Lower leg skin (tissue), 4 donors: ENCODE measurements at places on chromosomes 6 and 20. TPM values are rescaled to one million over a fixed set of nuclear protein-coding genes. Genes with fewer than 3 reads are reported as not detected.
A peak's percentile ranks its signal among the peaks of the same experiment; 100 is the strongest.

Gene GSTA3
- total RNA-seq = 13.3 TPM

Gene NOTCH4
- 8.9 TPM for total RNA-seq

Gene CLVS2
- 0.04 TPM for total RNA-seq

Gene CEBPB
- 190 TPM for total RNA-seq

Gene TREML2
- total RNA-seq = not detected

Gene BTNL2
- not detected for total RNA-seq

Gene EFCAB8
- not detected for total RNA-seq

Gene SLC32A1
- not detected for total RNA-seq

Gene OOEP
- total RNA-seq = not detected

Gene JPH2
- 6.9 TPM for total RNA-seq

Gene ECI2
- 31.0 TPM for total RNA-seq

Gene TDRD6
- total RNA-seq = 0.21 TPM

Gene VSTM2L
- 6.6 TPM for total RNA-seq

Gene DOK5
- not detected for total RNA-seq

Gene NOX3
- total RNA-seq = not detected

Gene SLPI
- total RNA-seq = 206 TPM

DNA sequence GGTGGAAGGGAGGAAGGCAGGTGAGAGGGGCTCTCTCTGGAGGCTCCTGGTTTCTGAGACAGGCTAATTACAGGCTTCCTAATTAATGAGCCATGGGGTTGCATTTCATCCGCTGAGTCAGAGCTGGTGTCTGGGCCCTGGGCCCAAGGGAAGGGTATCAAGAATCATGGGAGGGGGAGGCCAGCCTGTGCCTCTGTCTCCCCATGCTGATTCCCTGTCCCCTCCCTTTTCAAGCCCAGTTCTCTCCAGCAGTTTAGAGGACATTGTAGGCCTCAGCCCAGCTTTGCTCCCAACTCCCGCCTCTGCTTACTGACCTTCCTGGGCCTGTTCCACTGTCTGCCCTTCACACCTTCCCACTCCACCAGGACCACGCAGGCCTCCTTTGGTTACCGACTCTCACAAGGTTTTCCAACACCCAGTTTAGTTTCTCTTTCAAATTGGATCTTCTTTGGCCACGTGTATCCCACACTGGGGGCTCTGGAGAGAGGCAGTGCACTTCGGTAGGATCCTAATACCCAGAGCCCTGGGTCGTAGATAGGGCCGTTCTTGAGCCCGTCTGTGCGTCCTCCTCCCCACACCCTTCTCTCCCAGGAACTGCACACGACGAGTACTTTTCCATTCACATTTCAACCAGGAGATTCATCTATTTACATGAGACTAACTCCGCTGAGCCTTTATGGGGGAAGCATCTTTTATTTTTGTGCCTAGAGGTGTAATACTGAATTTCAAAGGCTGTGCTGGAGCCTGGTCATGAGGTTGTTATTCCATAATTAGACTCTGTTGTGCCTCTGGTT, 18.2 kb upstream of the AVP start:
- no peak for DNase-seq

DNA sequence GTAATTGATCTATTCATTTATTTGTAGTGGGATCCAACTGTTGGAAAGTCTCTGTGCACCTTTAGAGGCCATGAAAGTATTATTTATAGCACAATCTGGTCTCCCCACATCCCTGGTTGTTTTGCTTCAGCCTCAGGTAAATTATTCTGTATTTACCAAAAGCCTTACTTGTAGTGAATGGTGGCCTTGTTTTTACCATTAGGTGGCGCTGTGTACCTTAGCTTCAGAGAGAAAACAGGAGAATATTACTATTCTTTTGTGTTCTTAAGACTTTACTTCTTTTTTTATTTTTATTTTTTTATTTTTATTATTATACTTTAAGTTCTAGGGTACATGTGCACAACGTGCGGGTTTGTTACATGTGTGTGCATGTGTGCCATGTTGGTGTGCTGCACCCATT, 23.7 kb downstream of the PEX7 start:
- DNase-seq = no peak

DNA sequence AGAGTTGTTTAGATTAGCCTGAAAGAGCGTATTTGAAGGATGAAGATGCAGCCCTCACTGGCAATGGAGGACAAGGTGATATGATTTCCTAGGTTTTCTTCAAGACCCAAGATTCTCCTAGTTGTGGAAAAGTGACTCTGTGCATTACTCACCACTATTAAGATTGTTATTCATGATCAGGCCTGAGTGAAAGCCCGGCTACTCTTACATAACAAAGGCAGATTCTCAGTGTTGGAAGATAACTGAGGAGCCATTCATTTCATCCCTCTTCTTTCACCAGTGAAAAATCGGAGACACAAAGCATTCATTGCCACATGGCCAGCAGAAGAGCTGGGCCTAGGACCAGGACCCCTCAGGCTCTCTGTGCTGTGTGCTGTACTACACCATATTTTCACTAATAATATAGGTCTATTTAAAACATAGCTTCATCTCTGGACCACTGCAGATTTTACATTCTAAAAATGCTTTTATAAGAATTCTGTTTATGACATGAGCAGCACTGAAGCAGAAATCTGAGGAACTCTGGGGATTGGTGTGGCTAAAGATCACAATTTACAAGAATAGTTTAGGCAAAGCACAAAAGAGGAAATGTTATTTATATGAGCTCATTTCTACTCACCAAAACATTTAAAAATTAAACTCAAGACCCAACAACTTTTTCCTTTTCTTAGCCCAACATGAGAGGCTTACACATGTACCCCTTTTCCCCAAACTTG, 181.9 kb upstream of the CCN2 start:
- no peak for DNase-seq

DNA sequence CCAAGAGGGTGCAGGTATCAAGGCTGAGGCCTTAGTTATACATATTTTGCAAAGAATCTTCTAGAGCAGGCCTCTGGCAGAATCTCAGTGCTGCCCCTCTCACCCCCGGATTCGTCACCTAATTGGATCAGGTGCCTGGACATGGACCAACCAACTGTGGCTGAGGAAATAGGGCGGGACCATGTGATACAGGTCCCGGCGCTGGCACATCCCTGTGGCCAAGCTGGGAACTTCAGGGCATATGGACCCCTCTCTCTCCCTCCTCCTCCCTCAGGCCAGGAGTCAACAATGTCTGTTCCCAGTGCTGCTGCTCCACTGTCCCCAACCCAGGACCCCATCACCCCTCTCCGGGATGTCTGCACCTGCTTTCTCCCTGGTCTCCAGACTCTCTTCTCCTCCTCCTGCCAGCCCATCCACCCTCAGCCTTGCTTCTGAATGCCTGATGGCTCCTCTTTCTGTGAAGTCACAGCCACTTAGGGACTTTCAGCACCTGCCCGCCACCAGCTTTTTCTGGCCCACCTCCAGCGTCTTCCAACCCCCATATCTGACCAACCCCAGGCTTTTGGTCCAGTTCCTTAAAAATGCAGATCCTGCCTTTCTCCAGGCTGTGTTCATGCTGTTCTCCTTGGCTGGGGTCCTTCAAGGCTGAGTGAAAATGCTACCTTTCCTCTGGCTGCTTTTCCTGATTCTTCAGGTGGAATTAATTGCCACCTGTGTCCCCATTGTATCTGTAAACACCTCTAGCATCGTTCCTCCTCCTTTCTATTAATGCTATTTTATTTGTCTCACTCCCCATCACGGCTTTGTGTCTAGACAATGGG, 19.0 kb upstream of the MLN start:
- no peak for DNase-seq

- DNase-seq = no peak
These were observed 689.3 kb downstream of the HACE1 start for GRCh38 chr6:104170401-104170800.

DNA sequence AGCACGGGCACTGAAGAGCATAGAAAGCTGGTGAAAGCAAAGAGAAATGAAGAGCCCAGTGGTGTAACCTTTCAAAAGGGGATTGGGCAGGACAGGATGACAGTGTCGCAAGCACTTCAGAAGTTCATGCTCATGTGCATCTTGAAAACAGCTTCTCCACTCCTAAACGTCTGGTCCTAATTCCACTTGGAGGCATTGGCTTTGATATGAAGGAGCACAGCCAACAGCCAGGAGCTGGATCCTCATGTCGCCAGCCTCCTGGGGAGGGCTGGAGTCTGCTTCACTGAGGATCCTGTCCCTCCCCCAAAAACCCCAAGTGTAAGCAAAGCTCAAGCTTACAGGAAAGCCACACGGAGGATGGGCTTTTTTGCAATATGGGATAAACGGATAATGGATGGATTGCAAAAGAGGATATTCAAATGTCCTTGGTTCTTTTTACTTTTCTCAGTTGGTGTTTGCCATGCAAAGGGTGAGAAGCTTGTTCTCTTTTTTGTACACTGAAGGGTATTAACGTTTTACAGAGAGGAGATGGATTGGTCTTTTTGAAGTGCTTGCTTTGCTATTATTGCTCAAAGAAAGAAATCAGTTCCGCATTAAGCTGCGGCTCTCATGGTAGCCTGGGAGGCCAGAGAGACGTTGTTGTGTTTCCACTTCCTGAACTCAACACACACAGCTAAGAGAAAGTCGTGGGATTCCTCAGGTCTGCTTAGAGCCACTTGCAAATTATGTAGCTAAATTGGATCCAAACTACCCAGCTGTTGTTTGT, 92.2 kb downstream of the SIM1 start:
- DNase-seq = no peak

DNA sequence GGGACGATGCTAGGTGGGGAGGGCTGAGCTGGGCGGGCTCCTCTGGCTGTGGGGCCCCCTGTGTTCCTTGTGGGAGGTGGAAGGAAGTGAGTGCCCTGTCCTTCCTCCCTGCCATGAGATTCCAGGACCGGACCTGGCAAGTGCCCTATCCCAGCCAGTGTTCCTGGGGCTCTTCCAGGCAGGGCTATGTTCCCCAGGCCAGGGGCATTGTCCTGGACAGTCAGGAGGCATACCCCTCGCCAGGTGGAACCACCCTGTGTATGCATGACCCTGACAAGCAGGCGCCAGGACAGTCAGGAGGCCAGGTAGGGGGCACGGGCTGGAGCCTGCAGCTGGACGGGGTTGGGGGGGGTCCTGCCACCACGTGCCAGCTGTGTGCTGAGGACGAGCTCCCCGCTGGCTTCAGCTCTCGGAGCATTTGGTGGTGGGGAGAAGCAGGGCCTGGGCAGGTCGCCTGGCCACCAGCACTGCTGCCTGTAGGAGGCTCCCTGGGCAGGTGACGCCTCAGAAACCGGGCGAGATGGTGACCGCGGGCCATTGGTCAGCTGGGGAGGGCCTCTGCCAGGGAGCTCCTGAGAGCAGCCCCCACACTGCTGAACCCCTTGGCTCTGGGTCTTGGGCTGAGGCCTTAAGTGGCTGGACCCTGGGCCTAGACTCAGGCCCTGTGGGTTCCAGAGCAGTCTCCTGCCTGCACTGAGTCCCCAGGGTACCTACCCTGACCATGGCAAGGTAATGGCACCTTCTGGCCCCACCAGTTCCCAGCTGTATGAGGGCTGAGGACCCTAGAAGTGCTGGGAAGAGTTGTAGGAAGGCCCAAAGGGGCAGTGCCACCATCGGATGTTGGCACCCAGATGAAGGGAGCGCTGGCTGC, 694 bp downstream of the SLC17A9 start:
- no peak for DNase-seq

DNA sequence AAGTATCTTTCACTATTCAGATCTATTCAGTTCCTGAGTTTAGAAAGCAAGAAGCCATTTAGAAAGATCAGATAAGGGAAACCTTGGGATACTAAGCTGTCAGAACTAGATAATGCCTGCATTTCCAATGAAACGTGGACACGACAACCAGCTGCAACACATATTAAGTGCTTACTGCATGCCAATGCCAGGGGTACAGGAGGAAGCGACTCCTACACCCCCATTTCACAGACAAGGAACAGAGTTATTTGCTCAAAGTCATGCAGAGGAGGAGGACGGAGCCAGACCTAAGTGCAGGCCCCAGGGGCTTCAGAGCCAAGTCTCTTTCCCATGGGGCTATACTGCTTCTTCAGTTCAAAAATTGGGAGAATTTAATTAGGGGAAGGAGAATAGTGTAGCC, 62.4 kb downstream of the PREX1 start:
- DNase-seq = no peak

GRCh38 chr6:11012976-11013720, 31.0 kb downstream of the ELOVL2 start:
- DNase-seq = no peak

- no peak for DNase-seq
These were observed 2.1 kb upstream of the TRDN start for GRCh38 chr6:123638865-123639264.

GRCh38 chr6:14999106-14999505, 246.8 kb upstream of the JARID2 start:
- DNase-seq = no peak

DNA sequence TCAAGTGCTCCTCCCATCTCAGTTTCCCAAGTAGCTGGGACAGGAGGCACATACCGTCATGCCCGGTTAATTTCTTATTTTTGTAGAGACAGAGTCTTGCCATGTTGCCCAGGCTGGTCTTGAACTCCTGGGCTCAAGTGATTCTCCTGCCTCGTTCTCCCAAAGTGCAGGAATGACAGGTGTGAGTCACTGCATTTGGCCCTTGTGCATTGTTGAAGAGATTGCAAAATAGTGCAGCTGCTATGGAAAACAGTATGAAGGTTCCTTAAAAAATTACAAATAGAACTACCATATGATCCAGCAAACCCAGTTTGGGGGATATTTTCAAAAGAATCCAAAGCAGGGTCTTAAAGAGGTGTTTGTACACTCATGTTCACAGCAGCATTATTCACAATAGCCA, 69.1 kb downstream of the GJA10 start:
- DNase-seq = no peak

DNA sequence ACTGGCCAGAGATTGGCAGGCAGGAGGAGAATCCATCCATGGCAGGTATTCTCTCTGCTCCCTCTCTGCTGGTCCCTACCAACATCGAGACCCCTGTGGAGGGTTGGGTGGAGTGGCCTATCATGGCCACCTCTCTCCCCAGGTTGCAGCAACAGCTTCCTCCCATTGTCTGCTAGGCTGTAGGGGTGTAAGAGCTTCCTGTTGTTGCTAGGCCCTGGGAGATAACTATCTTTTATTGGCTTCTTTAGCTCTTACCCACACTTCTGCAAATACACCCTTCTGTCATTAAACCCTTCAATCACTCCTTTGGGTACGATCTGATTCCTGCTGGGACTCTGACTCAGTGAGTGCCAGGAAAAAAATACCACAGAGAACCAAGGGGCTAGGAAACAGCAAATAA, 66.6 kb upstream of the FAM184A start:
- no peak for DNase-seq

GRCh38 chr6:134515986-134516385, 198.1 kb upstream of the SGK1 start:
- no peak for DNase-seq

DNA sequence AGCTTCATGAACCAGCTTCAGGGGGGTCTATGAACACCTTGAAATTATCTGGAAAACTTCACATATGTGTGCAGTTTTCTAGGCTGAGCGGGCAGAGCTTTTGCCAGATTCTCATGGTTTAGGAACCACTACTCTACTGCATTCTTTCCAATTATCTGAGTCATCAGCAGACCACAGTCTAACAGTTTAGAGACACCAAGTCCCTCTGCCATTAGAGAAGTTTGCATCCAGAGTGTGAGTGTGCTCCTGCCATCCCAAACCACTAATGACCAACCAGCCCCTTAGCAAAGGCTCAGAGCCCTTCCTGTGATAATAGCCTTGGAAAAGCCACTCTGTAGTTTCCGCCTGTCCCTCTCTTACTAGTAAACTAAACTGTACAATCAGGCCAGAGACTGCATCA, 96.8 kb downstream of the PHACTR1 start:
- DNase-seq = no peak

- DNase-seq = no peak
These were observed 9.0 kb downstream of the LEMD2 start for GRCh38 chr6:33779895-33780294.

- peak; percentile 78 for DNase-seq
These were observed 186.2 kb upstream of the CST7 start for GRCh38 chr20:24762791-24763350.
